ENCODE measurements at places on chromosomes 3 and 15.
A peak's percentile ranks its signal among the peaks of the same experiment; 100 is the strongest.

- no peak for DNase-seq
Observed at GRCh38 chr3:46999516-47000197, 20.2 kb downstream of the NBEAL2 start.

GRCh38 chr3:83948771-83949170, 1010.0 kb upstream of the CADM2 start:
- DNase-seq, result no peak

- DNase-seq, result no peak
Observed at GRCh38 chr15:87609894-87610293, 646.6 kb downstream of the NTRK3 start.

DNA sequence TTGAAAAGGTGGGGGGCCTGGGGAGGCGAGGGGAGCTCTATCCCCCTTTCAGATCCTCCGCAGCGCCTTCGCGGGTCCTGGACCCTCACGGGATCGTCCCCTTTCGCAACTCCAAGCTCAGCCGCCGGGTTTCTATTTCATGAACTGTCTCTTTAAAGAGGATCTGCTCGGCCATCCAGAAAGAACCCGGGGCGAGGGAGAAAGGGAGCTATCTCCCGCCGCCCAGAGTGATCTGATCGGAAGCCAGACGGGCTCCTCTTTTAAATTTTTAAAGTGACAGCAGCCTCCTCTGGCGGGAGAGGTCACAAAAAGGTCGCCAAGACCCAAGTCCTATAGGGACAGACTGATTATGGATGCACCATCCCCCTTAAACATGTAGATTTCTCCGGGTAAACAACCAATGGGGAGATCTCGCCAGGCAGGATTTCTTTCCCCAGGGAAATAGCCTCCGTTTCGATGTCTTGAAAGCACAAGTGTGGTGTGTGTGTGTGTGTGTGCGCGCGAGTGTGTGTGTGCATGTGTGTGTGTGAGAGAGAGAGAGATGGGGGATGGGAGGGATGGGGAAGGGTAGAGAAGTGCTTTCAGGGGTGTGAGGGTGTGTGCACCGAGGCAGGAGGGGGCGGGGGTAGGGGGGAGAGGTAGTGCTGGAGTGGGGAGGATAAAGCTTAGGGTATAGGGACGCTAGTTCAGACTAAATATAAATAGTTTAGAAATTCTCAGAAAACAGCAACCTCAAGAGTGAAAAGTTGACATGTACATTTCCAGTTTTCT, 516.1 kb downstream of the MECOM start:
- no peak for DNase-seq

GRCh38 chr3:115783938-115784738, 160.8 kb downstream of the GAP43 start:
- peak; percentile 74 for DNase-seq

DNA sequence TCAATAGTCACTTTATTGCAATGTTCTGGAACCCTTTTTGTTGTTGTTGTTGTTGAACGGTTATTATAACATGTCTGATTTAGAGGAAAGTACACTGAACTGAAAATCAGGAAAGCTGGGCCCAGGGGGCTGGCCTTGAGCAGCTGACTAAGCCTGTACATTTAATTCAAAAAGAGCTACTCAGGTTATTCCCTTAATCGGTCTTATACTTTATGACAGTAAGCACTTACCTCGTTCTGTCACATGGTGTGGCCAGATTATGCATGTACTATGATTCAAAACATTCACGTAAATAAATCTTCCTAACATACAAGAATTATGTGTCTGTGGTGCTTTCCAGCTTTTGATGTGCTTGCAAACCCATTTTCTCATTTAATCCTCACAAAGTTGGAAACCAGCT, 382.5 kb upstream of the TPRG1 start:
- DNase-seq, result no peak

GRCh38 chr3:107456501-107456900, 66.3 kb upstream of the BBX start:
- DNase-seq, result no peak

DNA sequence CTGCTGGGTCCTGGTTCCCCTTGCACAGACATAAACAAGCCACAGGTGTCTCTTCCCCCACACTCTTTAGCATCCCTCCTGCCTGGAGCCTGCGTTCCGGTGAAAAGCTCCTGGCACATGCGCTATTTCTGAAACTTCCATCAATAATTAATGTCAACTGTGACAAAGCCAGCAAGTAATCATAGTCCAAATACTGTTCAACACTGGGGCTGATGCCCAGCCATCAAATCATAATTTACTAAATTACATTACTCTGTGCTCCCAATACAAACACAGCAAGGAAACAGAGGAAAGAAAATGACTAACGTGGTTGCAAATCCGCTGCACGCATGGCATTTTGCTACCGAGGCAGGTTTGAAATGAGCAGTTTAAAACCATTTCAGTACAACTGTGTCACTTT, 294.7 kb downstream of the ERC2 start:
- DNase-seq, result no peak

DNA sequence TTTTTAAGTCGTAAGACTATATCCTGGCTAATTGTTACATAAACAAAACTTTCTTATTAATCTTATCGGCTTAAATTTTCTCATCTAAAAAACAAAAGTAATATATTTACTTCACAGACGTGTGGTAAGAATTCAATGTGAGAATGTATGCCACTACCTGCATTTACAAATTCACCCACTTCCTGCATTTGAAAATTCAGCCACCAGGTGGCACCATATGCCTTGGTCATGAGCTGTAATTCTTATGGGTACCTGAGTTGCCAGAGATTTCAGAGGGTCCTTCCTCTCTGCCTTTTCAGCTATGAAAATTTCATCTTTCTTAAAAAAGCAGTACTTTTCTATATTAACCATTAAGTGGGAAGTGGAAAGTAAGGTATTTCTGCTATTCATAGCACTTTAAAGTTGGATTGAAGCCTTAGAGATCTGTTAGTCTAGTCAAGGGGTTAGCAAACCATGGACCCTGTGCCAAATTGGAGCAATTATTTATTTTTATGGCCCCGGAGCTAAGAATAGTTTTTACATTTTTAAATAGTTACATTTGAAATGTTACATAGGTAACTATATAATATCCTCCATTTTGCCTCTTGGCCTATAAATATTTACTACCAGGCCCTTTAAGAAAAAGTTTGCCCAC, 127.8 kb downstream of the HCN4 start:
- DNase-seq, result peak; percentile 47

- DNase-seq, result no peak
Observed at GRCh38 chr3:13021141-13022114, 51.8 kb downstream of the IQSEC1 start.

DNA sequence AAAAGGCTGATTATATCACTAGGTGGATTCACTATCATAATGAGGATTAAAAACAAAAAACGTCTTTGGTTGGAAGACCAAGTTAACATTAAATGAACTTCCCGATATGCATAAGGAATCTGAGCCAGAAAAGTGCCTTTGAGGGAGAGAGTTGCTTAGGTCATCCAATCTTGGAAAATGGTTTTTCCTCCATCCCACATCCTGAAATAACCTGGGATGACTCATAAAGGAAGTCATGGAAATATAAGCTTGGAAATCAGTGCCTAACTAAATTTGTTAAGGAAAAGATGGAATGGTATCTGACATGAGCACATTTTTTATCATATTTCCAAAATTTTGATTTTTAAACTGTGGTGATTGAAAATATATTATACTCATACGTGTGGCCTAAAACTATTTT, 66.0 kb downstream of the KBTBD8 start:
- DNase-seq, result no peak

DNA sequence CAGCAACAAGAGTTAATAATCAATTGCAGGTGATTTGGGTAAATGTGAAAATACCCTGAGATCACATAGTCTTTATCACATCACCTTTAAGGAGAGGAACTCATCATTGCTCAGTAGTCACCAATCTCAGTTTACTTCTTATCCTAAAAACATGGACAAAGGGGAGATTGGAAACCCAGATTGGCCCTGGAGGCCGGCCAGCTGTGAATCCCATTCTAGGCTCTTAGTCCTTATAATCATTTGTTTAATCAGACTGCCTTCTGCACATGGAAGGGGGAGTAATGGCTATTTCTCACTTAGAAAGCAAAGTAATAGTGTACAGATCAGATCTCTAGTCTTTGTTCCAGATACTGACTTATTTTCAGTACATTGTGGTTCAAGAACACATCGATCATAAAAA, 37.2 kb upstream of the CPB1 start:
- no peak for DNase-seq

DNA sequence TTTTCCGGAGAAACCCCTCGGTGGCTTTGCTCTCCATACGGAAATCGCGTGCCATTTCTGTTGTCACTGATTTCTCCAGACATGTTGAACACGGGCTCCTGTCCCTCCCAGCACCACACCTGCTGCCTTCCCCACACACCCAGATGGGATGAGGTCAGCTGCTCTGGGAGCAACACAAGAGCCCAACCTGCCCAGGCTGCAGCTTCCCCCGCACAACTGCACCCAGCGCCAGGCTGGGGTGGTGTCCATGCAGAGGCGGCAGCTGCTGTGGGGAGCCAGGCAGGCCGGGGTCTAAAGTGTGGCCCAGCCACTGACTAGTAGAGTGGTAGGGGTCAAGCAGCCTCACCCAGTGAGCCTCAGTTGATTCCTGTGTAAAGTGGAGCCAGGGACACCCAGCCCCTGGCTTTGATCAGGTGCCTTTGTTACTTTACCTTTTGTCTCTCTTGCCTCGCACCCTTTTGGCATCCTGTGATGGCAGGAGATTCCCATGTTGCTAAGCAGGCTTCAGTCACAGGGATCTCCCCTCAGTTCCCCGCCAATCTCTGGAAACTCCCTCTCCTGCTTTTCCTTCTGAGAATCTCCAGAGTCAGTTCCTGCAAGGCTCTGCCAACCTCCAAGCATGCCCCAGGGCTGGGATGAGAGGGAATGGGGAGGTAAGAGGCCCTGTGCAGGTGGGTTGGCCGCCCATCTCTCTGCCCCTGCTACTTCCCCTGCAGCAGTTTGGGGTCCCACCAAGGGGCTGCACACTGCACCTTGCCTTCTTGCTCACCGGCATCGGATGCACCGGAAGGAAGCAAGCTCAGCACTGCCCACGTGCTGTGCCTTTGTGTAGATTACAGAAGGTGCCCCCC, 91.8 kb upstream of the ALDH1A3 start:
- no peak for DNase-seq

- DNase-seq, result no peak
Observed at GRCh38 chr15:69462030-69462492, 9.4 kb downstream of the RPLP1 start.

GRCh38 chr3:57068437-57069089, 8.1 kb downstream of the SPATA12 start:
- DNase-seq, result no peak

- no peak for DNase-seq
Observed at GRCh38 chr15:71568227-71568626, 242.1 kb upstream of the NR2E3 start.

DNA sequence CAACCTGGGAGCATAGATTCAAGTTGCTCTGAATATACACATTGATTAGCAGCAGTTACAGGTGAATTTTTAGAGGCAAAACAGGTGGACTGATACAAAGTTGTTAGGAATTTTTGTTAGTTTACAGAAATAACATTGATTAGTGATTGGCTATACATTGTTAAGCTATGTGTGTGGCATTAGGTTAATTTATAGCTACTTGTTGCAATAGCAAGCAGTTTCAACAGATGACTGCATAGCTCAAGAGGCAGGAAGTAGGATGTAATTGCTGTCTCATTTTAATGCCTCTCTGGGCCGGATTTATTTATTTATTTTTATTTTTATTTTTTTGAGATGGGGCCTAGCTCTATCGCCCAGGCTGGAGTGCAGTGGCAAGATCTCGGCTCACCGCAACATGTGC, 99.7 kb downstream of the TCF12 start:
- no peak for DNase-seq

- DNase-seq, result no peak
Observed at GRCh38 chr3:131849616-131850015, 185.2 kb downstream of the CPNE4 start.

DNA sequence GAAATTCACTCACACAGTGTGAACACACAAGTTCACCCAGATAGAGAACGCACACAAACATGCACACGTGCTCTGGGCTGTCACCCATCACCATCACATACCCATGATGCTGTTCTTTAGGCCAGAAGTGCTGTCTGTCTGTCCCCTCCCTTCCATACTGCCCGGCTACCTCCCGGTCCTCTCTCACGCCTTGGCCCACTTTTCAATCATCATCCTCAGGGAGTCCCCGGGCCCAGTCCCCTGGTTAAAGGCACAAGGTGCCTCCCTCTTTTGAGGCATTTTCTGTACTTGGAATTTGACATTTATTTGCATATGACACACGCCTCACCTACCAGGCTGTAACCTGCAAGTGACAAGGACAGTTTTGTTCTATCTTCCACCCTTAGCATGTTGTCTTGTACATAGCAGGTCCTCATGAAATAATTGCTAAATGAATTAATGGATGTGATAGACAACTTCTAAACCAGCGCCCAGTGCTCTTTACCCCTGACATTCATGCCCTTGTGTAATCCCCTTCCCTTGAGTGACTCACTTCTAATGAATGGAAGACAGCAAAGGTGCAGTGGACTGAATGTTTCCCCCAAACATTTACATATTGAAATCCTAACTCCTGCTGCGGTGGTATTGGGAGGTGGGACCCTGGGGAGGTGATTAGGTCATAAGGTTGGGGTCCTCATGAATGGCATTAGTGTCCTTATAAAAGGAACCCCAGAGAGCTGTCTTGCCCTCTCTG, 73.9 kb upstream of the ADPGK start:
- DNase-seq, result no peak

GRCh38 chr15:36766449-36766848, 187.0 kb downstream of the CDIN1 start:
- DNase-seq, result no peak

- no peak for DNase-seq
Observed at GRCh38 chr3:14150078-14150477, 25.2 kb downstream of the TMEM43 start.

GRCh38 chr3:69087030-69087791, 2.5 kb downstream of the ARL6IP5 start:
- no peak for DNase-seq
